Umbilical cord (tissue), 2 donors: ENCODE measurements at places on chromosomes 2 and 18. TPM values are rescaled to one million over a fixed set of nuclear protein-coding genes. Genes with fewer than 3 reads are reported as not detected.

SH2D6 gene
- total RNA-seq: 4.6 TPM

PAX8 gene
- 0.24 TPM for total RNA-seq

PLEKHB2 gene
- total RNA-seq: 54.7 TPM

DUSP2 gene
- 28.9 TPM for total RNA-seq

TUBB8B gene
- not detected for total RNA-seq

LGALSL gene
- total RNA-seq: 14.9 TPM

MOCOS gene
- 7.0 TPM for total RNA-seq

MDH1B gene
- 6.3 TPM for total RNA-seq

TRABD2A gene
- total RNA-seq: 4.8 TPM

EVA1A gene
- total RNA-seq: 14.4 TPM

IL18RAP gene
- total RNA-seq: 5.5 TPM

SLC25A12 gene
- 32.0 TPM for total RNA-seq

SLC11A1 gene
- 32.5 TPM for total RNA-seq

ALPP gene
- not detected for total RNA-seq

ACP1 gene
- 99.7 TPM for total RNA-seq

DNA sequence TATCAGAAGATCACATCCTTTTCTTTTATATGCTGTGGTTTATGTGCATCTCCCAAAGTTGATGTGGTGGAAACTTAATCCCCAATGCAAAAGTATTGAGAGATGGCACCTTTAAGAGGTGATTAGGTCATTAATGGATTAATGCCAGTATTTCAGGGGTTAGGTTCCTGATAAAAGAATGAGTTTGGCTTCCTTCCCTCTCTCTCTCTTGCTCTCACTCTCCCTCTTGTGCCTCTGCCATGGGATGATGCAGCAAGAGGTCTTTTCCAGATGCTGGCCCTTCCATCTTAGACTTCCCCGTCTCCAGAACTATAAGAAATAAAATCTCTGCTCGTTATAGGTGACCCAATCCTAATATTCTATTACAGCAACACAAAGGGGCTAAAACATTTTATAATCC is 85.0 kb downstream of the TTC27 start:
- DNase-seq: no peak

GRCh38 chr2:62688771-62689170 is 16.7 kb upstream of the EHBP1 start:
- DNase-seq: no peak

- DNase-seq: no peak
Observed at GRCh38 chr2:144225076-144225475, 294.8 kb downstream of the ZEB2 start.

DNA sequence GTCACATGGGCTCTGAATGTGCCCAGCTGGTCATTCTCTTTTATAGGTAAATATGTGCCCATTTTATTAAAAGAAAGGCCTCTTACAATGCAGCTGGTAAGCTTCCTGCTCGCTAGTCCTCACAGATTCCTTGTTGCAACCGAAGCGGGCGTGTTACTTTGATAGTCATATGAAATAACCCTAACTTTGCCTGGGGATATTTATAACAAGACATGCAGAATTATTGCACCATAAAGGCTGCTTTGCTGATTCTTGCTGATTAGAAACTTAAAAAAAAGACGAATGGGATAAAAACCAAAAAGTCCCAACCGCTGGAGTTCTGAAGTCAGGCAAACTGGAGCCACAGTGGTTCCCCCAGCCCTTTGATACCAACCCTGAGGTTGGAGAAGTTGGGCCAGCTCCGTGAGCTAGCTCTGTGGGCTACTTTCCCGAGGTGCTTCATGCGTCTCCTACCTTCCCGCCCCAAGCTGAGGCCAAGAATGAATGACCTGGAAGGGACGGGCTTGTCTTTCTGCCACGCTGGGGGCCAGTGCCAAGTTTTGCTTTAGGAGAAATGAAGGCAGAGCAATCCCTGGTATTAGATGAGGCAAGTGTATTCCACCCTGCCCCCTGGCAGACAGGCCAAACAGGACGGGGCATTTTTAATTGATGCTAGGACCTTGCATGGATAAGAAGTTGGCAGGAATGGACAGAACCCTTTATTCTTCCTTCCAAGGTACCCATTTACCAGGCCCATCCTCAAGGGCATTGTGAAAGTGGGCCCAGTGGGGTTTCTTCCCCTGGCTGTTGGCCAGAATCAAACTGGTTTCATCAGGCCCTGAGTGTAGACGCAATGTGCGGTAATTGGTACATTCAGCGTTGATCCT is 140.4 kb downstream of the KCTD1 start:
- no peak for DNase-seq

DNA sequence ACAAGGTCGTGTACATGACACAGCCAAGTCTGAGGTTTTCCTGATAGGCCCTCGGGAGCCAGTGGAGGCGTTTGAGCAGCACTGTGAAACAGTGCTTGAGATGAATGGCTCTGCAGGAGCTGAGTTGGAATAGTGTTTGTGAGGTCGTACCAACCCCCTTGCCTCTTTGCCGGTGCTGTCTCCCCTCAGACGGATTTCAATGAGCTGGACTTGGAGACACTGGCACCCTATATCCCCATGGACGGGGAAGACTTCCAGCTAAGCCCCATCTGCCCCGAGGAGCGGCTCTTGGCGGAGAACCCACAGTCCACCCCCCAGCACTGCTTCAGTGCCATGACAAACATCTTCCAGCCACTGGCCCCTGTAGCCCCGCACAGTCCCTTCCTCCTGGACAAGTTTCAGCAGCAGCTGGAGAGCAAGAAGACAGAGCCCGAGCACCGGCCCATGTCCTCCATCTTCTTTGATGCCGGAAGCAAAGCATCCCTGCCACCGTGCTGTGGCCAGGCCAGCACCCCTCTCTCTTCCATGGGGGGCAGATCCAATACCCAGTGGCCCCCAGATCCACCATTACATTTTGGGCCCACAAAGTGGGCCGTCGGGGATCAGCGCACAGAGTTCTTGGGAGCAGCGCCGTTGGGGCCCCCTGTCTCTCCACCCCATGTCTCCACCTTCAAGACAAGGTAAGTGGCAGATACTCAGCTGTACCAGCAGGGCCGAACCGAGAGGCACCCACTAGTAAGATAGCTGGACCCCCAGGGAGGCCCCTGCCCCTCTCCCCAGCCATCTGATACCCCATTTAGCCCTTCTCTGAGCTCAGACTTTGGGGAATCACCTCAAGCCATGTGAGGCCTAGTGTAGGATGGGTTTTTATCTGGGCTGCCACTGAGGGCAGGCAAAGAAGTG is 83.1 kb downstream of the EPAS1 start:
- DNase-seq: no peak

GRCh38 chr18:10121786-10122515 is 208.1 kb downstream of the VAPA start:
- DNase-seq: peak; percentile 64

- no peak for DNase-seq
Observed at GRCh38 chr2:194559964-194560363, 1097.1 kb upstream of the SLC39A10 start.

DNA sequence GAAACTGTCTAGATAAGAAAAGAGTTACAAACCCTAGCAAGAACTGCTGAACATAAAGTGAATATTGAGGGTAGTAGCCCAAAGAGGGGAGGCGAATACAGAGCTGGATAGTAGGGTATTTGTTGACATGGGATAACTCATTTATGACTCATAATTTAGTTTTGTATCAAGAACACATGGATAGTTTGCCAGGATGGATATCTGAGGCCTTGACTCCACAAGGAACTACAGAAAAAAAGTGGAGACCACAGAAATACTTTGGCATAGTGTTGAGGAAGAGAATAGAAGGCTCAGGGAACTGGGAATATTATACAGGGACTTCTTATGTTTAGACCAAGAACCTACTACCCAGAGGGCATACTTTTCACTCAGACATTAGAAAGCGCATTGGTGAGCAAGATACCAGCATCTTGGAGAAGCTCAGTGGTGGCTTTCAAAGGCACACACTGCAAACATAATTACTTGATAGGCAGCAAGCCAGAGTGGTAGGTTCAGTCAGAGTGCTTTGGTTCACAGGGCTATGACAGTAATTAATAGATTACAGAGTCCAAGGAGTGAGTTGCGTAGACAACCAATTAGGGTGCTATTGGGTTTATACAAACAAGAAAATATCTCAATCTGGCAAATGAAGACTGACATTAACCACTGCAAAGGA is 51.9 kb upstream of the ZBTB7C start:
- DNase-seq: no peak

DNA sequence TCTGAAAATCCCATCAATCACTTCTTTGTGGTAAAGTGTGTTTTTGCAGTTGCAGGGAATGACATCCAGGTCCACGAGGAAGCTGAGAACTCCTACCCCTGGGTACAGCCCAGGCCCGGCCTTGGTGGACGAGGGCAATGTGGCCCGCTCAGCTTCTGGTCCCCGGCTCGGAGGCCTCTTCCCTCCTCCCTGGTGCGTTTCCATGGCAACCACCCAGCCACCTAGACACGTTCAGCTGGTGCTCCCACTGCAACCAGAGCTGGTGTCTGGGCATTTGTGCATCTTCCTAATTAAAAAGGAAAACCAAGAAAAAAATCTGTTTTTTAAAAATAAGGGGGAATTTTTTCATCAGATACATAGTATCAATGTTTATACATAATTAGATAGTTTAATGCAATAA is 603.6 kb upstream of the SALL3 start:
- no peak for DNase-seq

- no peak for DNase-seq
Observed at GRCh38 chr2:11875481-11875880, 129.0 kb downstream of the LPIN1 start.

DNA sequence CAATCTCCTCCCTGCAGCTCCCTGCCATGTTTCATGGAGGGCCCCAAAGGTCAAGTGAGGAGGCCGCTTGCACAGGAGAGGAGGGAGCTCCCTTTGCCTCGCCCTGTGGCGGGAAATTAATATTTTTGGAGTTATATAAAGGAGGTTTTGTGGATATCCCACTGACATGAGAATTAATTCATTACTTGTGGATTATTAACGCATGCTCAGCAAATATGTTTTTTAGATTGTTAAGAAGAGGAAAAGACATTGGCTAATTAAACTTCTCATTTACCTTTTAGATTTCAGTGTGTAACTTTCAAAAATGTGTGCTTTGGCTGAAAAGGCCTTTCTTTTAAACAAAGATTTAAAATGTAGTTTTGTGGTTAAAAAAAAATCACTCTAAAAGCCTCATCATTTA is 474.0 kb downstream of the SOCS6 start:
- DNase-seq: no peak

GRCh38 chr2:164103271-164103670 is 367.5 kb upstream of the FIGN start:
- no peak for DNase-seq

- DNase-seq: peak; percentile 55
Observed at GRCh38 chr2:675982-676646, 1.1 kb downstream of the TMEM18 start.

GRCh38 chr2:189217541-189217940 is 38.0 kb upstream of the COL5A2 start:
- peak; percentile 92 for DNase-seq

DNA sequence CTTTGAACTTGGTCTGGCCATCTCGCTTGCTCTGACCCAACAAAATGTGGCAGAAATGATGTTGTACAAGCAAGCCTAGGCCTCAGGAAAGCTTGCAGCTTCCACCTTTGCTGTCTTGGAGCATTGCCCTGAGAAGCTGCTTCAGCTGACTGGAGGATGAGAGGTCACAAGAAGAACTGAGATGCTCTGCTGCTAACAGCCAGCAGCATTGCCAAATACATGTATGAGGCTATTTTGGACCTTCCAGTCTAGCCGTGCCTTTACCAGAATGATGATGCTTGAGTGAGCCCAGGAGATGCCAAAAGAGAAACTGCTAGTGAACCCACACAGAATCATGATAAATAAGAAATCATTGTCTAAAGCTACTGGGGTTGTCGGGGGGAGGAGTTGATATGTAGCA is 13.2 kb upstream of the ITGAV start:
- peak; percentile 37 for DNase-seq

GRCh38 chr18:55079067-55079466 is 119.8 kb upstream of the CCDC68 start:
- DNase-seq: no peak

GRCh38 chr18:50614838-50615237 is 55.0 kb downstream of the MAPK4 start:
- DNase-seq: no peak

- DNase-seq: no peak
Observed at GRCh38 chr2:16785149-16785548, 119.5 kb upstream of the CYRIA start.

GRCh38 chr2:173226899-173227698 is 127.6 kb upstream of the CDCA7 start:
- DNase-seq: no peak

GRCh38 chr2:215712871-215713790 is 277.3 kb upstream of the FN1 start:
- peak; percentile 93 for DNase-seq
